ENCODE measurements at places on chromosomes 16 and 17.

DNA sequence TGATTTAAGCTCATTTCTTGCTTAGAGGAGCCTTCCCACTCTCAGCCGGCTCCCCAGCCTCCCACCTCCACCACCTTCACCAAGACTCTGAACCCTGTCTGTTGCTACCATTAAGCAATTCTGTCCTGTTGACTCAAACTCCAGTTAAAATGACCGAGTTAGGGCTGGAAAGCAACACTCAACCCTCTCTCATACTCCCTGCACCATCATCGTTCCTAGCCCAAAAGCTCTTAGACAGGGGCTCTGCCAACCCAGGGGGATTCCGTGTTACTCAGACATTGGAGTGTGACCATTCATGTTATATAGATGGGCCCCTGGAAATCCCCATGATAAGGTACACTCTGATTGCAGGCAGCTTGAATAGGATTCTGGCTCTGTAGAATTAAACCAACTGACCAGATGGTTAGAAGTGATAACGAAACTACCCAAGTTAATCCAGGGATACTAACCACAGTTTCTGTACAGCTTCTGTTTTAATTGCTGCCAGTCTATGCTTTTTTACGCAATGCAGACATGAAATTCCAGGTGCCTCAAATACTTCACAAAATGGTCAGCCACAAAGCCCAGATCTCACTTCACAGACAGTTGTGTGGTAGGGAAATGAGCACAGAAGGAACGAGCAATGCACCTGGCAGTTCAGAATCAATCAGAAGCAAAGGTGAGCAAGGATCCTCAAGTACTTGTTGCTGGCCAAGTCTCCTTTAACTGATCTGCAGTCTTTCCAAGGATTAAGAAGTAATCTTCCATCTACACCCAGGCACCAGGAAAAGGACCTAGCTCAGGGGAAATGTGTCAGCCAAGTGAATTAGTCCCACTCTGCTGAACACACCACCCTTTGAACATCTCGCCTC lies 2.1 kb downstream of the SSTR2 start:
- DNase-seq, result no peak

DNA sequence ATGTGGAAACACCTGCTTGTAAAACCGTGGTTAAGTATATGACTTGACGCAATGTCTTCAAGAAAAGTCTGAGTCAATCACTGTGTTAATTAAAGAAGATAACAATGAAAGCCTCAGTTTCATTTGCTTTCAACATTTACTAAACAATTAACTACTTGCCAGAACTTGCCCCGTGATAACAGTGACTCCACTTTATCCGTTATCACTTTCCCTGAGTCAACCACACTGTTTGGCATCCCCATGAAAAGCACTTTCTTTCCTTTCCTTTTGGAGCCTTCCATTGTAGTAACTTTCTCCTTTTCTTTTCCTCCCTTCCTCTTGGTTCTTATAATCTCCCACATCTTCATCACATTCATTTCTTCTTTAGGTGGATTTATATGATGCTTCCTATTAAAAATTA lies 435.1 kb upstream of the GOT2 start:
- no peak for DNase-seq

- no peak for DNase-seq
Observed at GRCh38 chr16:11638140-11638539, 30.1 kb upstream of the SNN start.

GRCh38 chr17:64777415-64778239 lies 115.5 kb upstream of the SMURF2 start:
- no peak for DNase-seq

GRCh38 chr17:31460226-31460721 lies 68.8 kb downstream of the RAB11FIP4 start:
- no peak for DNase-seq

GRCh38 chr17:78774956-78775571 lies 7.0 kb downstream of the CYTH1 start:
- DNase-seq, result no peak

DNA sequence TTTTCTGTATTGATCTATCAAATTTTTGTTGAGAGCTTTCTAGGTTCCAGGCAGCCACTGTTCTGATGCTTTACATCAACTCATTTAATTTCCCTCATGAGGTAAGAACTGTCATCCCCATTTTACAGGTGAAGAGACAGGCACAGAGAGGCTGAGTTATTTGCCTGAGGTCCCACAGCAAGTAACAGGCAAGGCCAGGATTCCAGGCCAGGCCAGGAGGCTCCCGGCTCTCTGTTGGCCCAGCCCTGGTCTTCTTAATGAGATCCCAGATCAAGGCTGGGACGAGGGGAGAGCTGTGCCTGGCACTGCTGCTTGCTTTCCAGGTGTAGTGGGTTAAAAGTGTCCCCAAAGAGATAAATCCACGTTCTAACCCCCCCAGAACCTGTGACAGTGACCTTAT lies 22.4 kb upstream of the RMI2 start:
- no peak for DNase-seq

- DNase-seq, result no peak
Observed at GRCh38 chr16:49567950-49568349, 194.3 kb downstream of the C16orf78 start.

DNA sequence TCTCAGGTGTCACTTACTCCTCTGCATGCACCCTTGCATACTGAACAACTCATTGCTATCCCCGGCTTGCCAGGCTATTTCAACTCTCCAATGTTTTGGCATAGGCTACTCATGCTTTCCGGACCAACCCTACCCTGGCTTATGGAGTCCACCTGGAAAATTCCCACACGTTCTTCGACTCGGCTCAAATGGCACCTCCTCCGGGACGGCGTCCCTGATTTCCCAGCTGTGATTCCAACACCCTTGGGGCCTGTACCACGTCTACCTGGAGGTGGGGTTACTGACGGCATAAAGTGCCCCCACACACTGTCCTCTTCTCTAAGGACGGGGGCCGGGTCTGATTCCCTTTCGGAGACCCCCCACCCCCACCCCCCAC lies 498 bp downstream of the SMYD4 start:
- no peak for DNase-seq

GRCh38 chr17:47742319-47743181 lies 9.5 kb downstream of the TBX21 start:
- DNase-seq, result no peak

GRCh38 chr17:896953-897661 lies 82.5 kb downstream of the NXN start:
- DNase-seq, result no peak

GRCh38 chr17:68036304-68037147 lies 991 bp downstream of the KPNA2 start:
- DNase-seq, result no peak

DNA sequence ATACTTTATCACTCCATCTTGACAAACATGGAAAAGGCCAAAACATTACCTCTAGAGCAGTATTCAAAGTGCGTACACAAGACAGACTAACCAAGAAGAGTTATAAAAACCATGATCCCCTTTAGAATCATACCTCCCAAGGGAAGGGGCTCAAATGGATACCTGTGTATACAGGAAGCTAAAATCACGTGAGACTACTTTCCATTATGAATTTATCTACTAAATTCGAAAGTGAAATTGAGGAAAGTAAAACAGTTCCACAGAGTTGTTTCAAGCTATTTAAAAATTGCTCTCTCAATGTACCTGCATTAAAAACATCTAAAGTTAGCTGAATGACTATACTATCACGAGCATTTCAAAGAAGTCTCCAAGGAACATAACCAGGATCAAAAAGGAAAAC lies 32.7 kb downstream of the AP1G1 start:
- DNase-seq, result no peak

DNA sequence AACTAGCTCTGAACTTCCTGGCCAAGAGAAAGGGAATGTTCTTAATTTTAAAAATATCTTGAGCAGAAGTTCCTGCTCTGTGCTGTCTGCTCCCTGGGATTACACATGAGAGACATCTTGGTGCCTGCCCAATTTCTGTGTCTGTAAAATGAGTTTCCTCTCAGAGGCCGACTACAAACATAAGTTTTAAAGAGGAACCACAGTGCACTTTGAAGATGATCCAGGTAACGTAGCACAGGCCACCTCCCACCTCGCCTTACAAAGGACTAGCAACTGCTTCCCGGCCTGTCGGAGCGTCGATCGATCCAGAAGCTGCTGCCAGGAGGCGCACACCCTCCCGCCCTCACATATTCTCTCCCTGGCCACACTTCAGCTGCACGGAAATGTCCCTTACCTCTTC lies 55.0 kb upstream of the ATP2A3 start:
- no peak for DNase-seq

DNA sequence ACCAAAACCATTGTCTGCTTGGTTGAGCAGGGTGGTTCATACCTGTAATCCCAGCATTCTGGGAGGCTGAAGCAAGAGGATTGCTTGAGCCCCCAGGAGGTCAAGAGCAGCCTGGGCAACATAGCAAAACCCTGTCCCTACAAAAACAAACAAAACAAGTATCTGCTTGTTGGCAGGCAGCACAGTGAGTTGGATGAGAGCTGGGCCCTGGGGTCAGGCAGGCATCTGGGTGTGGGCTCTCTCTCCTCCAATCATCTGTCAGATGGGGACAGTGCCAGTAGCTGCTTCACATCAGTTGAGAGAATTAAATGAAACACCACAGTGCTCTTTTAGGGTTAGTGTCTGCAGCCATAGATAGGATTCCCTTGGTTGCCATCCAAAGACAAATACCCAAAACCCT lies 5.8 kb downstream of the ARMC7 start:
- no peak for DNase-seq

DNA sequence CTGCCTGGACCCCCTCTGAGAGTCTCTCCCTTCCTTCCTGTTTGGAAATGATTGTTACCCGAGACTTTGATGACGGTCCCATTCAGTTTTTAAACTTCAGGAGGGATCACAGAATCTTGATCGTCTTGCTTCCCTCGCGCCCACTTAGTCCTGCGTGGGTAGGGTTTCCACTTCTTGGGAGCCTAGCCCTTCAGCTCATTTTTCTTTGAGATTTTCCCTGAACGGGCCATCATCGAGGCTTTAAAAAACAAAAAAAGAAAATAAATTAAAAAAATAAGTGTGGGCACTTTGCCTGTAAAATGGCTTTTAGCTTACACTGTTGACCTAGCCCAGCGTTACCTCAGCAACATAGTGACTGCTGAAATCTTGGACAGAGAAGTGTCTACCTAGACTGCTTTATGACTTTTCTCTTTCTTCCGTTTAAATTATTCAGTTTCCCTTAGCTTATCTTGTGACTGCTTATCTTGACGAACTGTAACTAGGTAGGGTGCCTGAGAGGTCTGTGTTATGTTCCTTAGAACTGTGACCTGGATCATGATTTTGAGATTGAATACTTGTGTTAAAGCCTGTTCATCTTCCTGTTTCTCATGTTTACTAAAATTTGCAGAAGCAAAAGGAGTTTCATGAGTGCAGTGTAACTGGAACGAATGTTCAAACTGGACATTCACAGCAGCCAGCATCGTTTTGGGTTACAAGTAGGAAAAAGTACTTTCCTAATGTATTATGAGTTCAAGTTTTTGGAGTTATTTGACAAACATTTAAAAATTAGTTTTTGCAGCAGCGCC lies 874 bp downstream of the WWP2 start:
- peak; percentile 6 for DNase-seq
